ENCODE measurements at places on chromosomes 11 and 22. TPM values are rescaled to one million over a fixed set of nuclear protein-coding genes. Genes with fewer than 3 reads are reported as not detected.

DNA sequence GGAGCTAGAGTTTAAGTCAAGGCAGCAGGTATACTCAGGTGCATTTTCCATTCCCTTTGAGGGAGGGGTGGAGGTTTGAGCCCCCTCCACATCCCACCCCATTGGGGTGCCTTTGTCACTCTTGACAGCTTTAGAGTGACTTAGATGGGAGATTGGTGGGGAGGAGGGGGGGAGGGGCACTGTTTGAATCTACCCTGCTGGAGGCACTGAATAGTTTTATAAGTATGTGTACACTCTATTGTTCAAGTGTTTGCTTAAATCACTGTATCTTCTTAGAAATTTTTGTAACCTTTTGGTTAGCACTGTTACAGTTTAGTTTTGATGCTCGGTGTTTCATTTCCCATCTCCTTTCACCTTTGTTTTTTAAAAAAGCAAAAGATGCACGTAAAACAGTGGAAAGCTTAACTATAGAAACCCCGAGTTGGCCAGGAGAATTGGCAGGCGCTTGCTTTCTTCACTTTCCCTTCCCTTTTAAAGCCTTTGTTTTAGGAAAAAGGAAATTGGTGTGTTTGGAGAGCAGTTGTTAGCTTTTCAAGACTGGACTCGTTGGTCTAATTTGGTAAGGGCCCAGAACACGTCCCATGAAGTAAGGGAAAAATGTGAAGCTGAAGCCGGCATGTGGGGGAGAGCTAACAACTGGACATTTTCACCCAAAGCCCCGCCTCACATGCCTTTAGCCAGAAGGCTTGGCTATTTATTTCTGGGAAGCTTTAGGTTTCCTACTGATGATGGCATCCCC is 42.8 kb downstream of the TNRC6B start:
- DNase-seq, result no peak

Gene PANX2
- 10.6 TPM for total RNA-seq

- DNase-seq, result no peak
Measured at GRCh38 chr22:19290400-19291217, 910 bp downstream of the CLTCL1 start.

Gene IL10RA
- 7.8 TPM for total RNA-seq

GRCh38 chr11:78664636-78665035 is 90.0 kb upstream of the NARS2 start:
- DNase-seq, result no peak

Gene OR8D4
- total RNA-seq, result not detected
